Activated T-cell treated with anti-CD3 and anti-CD28 coated beads, Interleukin-2, amount 50 U/mL, for 72 hours (primary cell): ENCODE measurements at places on chromosomes 11 and 22.

GRCh38 chr11:119222308-119222707 lies 16.2 kb downstream of the CBL start:
- no peaks in the 10 kb centered on the region for H3K27me3 ChIP-seq
- peaks cover 3% of the 10 kb centered on the region for H3K36me3 ChIP-seq
- no peak for DNase-seq
- peak overlapping the region; percentile 20 for H3K27ac ChIP-seq
- H3K4me3 ChIP-seq: no peak overlapping the region
- H3K4me1 ChIP-seq: peaks cover 64% of the 10 kb centered on the region

DNA sequence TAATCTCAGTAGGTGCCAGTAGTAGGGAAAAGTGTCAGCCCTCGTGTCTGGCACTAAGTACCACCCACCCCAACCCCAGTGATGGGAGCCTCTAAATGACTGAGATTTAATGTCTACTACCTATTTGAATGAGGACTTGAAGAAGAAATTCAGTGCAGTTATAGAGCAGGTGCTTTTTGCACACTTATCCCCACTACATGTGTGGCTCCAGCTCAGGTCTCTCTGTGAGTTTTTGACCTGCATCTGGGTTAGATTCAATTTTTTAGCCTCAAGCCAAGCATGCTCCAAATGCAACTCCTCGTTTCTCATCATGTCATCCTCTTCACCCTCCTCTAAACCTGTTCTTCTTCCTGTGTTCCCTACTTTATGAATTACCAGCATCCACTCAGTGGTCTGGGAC lies 24.9 kb upstream of the NNMT start:
- peaks cover 25% of the 10 kb centered on the region for H3K27me3 ChIP-seq
- H3K36me3 ChIP-seq: no peaks in the 10 kb centered on the region
- no peaks in the 10 kb centered on the region for H3K4me1 ChIP-seq
- no peak overlapping the region for H3K4me3 ChIP-seq

DNA sequence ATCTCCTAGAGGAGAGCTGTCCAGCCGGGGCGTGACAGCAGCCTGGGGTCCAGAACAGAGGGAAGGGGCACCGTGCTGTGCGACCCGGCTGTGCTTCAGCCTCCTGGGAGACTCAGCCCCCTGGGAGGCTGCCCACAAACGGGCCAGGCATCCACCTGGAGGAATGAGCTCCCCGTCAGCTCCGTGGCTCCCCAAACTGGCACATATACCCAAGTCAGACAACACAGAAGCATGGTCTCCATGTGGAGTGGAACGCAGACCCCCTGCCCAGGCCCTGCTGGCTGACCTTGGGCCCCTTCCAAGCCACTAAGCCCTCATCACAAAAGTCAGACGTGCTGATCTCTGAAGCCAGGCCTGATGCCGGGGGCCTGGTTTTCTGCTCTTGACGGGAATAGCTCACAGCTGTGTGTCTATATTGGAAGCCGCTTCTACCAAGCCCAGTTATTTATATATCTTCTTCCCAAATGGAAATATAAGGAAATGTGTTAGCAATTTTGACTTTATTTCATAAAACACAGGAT lies 91.7 kb downstream of the BRD1 start:
- no peak overlapping the region for H3K27ac ChIP-seq
- no peaks in the 10 kb centered on the region for H3K36me3 ChIP-seq
- peaks cover 14% of the 10 kb centered on the region for H3K4me1 ChIP-seq
- H3K27me3 ChIP-seq: peaks cover 42% of the 10 kb centered on the region

DNA sequence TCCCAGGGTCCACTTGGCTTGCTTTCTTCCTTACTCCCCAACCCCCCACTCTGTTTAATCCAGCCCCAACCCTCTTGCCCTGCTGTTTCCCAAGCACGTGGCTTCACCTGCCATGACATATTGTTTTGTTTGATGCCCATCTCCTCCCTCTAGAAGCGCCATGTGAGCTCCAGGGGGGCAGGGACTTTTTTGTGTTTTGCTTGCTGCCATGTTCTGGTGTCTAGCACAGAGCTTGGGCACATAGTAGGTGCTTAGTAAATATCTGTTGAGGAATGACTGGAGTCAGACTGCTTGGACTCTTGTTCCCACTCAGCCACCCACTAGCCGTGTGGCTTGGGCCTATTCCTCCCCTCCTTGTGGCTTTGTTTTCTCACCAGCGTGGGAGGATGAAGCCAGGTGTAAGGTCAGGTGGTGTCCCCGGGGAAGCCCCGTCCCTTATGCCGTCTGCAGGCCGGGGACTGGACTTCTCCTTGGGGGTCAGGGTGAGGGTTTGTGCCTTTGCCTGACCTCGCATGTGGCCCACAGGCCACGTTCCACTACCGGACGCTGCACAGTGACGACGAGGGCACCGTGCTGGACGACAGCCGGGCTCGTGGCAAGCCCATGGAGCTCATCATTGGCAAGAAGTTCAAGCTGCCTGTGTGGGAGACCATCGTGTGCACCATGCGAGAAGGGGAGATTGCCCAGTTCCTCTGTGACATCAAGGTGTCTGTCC lies 3.8 kb downstream of the AIP start:
- peaks cover 19% of the 10 kb centered on the region for H3K36me3 ChIP-seq
- H3K4me3 ChIP-seq: peak overlapping the region; percentile 87
- H3K27me3 ChIP-seq: no peaks in the 10 kb centered on the region

GRCh38 chr11:46600194-46600960 lies 6.6 kb upstream of the AMBRA1 start:
- no peaks in the 10 kb centered on the region for H3K36me3 ChIP-seq
- H3K27me3 ChIP-seq: no peaks in the 10 kb centered on the region
- no peak overlapping the region for H3K4me3 ChIP-seq
- H3K4me1 ChIP-seq: peaks cover 16% of the 10 kb centered on the region

DNA sequence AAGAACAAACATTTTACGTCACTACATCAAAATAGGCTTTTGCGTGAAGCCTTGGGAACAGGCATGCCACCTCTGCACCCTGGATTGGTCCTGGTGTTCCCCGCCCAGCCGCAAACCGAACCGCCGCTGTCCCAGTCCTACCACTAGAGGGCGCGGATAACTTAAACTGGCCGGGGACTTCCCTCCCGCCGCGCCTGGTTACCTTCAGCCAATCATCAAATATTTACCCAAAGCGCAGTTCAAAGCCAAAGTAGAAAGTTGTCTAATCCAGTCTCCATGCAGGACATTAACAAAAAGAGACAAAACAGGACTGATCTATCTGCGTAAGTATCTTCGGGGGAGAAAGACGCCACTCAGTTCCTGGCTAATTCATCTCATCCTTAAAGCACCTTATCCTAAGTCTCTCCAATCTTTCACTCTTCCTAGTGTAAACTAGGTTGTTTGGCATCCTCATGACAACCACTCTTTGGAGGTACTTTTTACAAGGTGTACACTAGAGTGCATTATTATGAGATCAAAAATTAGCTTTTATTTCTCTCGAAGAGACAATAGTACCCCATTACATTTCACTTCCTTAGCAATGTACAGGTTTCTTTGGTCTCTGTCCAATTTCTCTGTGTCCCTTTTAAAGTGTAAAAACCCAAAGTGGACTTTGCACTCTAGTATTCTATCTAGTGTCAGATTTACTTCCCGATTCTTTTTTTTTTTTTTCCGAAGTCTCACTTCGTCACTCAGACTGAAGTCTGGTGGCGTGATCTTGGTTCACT lies 3.9 kb upstream of the CRY2 start:
- H3K36me3 ChIP-seq: no peaks in the 10 kb centered on the region
- H3K27me3 ChIP-seq: peaks cover 18% of the 10 kb centered on the region
- H3K27ac ChIP-seq: no peak overlapping the region
- peaks cover 36% of the 10 kb centered on the region for H3K4me1 ChIP-seq
- peak overlapping the region; percentile 43 for H3K4me3 ChIP-seq
- peak; percentile 90 for DNase-seq

DNA sequence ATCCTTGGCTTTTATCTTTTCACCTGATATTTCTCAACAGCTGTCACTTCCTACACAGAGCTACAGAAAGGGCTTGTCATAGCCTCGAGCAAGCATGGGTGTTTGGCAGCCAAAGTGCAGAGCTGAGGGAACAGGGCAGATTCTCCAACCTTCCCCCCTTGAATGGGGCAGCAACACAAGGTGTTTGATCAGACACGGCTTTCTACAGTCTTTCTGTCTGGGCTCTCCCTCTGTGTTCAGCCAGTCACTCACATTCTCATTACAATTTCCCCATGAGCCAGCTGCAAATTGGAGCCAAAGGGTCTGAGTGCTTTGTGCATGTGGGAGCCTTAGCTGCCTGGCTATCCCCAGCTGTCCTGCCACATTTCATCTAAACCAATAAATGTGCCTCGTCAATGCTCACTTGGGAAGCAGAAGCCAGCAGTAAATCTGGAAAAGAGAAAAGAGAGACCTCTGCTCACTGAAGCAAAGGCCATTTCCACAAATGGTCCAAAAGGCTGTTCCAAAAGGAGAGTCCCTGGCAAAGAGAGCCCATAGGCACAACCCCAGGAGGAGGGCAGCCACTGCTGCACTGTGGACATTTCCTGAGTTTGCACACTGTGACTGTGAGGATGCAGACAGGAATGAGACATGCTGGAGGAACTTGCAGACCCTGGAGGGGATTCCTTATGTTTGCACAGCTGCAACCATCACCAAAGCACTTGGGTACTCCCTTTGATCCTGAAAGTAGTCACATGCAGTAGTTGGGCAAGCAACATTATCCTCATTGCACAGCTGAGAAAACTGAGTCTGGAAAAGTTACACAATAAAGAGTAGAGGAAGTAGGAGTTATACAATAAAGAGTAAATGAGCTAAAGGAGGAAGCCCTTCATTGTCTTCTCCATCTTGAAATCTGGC lies 186.8 kb downstream of the FAM181B start:
- H3K4me3 ChIP-seq: no peak overlapping the region
- no peak for DNase-seq
- no peak overlapping the region for H3K27ac ChIP-seq
- no peaks in the 10 kb centered on the region for H3K4me1 ChIP-seq
- peaks cover 1% of the 10 kb centered on the region for H3K36me3 ChIP-seq
- H3K27me3 ChIP-seq: no peaks in the 10 kb centered on the region

GRCh38 chr22:37043828-37044538 lies 7.6 kb upstream of the KCTD17 start:
- peaks cover 30% of the 10 kb centered on the region for H3K4me1 ChIP-seq
- H3K4me3 ChIP-seq: no peak overlapping the region
- H3K27me3 ChIP-seq: no peaks in the 10 kb centered on the region
- peak; percentile 70 for DNase-seq

DNA sequence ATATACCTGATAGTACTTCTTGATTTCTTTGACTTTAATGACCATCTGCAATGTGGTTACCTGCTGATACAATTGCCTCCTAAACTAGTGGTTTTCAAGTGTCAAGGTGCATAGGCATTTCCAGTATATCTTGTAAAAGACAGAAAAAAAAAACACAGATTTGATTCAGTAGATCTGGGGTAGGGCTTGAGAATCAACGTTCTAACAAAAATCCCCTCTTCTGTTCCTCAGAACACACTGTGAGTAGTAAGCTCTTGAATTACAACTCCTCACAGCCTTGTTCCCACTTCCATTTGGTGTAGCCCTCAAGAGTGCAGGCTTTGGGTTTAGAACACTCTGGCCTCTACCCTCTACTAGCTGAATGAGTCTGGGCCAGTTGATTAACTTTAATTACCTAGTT lies 78.0 kb upstream of the CTSC start:
- peaks cover 41% of the 10 kb centered on the region for H3K4me1 ChIP-seq
- peak overlapping the region; percentile 58 for H3K27ac ChIP-seq
- no peaks in the 10 kb centered on the region for H3K27me3 ChIP-seq
- no peak for DNase-seq

DNA sequence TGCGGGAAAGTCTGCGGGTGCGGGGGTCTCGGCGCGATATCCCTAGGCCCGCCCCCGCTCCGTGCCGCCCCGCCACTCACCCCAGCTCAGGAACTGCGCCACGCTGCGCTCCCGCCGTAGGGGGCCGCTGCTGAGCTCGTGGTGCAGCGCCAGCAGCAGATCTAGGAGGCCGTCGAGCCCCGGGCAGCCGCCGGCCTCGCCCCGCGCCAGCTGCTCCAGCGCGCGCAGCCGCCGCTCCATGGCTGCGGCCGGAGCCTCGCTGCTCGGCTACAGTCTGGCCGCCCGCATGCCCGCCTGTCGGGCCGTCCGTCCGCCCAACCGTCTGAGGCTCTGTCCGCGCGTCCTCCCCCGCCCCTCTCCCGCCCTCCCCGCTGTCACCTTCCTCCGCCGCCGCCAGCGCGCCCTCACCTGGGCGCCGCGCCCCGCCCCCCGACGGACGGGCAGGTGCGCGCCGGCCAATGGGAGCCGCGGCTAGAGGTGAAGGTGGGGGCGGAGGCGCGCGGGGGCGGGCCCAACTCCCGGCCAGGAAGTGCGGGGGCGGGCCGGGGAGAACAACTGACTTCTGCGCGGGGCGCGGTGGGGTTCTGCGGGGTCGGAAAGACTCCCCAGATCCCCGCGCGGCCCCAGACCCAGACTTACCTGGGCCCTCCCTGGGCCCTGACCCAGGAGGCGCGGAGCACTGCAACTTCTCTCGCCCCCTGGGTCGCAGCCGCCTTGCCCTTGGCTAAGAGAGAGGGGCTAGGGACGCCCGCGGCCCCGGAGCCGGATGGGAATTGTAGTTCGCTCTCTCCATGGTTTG lies at the start of gene CDC42BPG:
CDC42BPG (minus strand) TSS at position 324 of the 799 bp plus-strand sequence; CDS start at position 240, 84 bp downstream.
- H3K27me3 ChIP-seq: no peaks in the 10 kb centered on the region
- H3K4me3 ChIP-seq: peak within 1 kb of the TSS; percentile 86
- H3K36me3 ChIP-seq: no peaks in the 10 kb centered on the region
- H3K4me1 ChIP-seq: peaks cover 43% of the 10 kb centered on the region
- H3K27ac ChIP-seq: peak within 1 kb of the TSS; percentile 67

- no peaks in the 10 kb centered on the region for H3K4me1 ChIP-seq
- no peak overlapping the region for H3K4me3 ChIP-seq
- peaks cover 28% of the 10 kb centered on the region for H3K27me3 ChIP-seq
- no peak for DNase-seq
- no peaks in the 10 kb centered on the region for H3K36me3 ChIP-seq
These were observed 119.0 kb downstream of the CADM1 start for GRCh38 chr11:115385226-115385625.

GRCh38 chr11:8709002-8709672 lies 26.5 kb downstream of the RPL27A start:
- peaks cover 9% of the 10 kb centered on the region for H3K27me3 ChIP-seq
- no peak overlapping the region for H3K4me3 ChIP-seq
- H3K4me1 ChIP-seq: no peaks in the 10 kb centered on the region
- no peak for DNase-seq

DNA sequence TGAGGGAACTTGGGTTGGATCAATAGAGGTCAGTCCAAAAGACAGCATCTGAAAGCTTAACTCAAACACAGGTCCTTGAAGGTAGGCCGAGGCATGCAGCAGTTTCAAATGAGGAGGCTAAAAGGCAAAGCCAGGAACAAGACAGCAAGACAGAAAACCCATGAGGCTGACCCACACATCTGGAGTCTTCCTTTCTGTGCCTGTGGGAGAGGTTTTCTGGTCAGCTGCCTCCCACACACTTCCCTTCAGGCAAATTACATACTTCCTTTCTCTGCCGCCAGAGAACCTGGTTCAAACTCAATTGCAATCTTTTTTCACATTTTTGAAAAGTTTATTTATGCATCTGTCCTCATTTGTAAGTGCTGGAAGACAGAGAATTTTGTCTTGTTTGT lies 29.8 kb upstream of the CRTAM start:
- DNase-seq: peak; percentile 18
- peak overlapping the region; percentile 43 for H3K4me3 ChIP-seq
- no peaks in the 10 kb centered on the region for H3K27me3 ChIP-seq
- peaks cover 53% of the 10 kb centered on the region for H3K4me1 ChIP-seq
- peaks cover 1% of the 10 kb centered on the region for H3K36me3 ChIP-seq
